ENCODE measurements at places on chromosomes 3 and 15.

- H3K4me1 ChIP-seq: peaks cover 70% of the 10 kb centered on the region
- H3K36me3 ChIP-seq: peaks cover 8% of the 10 kb centered on the region
- no peak overlapping the region for H3K4me3 ChIP-seq
- no peaks in the 10 kb centered on the region for H3K27me3 ChIP-seq
- peak; percentile 100 for DNase-seq
Measured at GRCh38 chr15:74422652-74423430, 10.9 kb downstream of the SEMA7A start.

DNA sequence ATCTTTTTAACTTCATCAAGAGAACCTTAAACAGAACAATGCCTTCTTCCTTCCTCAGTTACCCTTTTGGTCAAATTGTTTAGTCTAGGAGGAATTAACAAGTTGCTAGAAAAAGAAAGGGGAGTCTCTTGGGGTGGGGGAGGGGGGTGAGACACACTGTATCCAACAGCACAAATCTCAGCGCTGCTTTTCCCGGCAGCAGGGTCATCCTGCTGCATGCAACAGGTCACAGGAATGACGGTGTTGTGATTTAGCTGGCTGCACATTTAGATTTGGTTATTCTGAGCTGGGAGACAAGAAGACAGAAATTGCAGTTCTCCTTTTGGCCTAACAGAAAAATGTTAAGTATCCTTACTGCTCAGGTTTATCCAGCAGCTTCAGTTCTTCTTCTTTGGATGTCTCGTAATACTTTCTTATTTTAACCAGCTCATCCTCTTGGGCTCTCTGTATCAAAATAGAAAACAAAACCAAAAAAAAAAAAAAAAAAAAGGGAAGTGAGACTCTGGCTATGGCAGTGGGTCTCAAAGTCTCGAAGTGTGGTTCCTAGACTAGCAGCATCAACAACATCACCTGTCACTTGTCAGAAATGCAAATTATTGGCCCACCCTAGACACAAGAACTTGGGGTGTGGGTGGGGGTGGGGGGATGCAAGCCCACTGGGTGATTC, 190.5 kb downstream of the GREM1 start:
- no peaks in the 10 kb centered on the region for H3K4me1 ChIP-seq
- no peak overlapping the region for H3K27ac ChIP-seq
- no peaks in the 10 kb centered on the region for H3K27me3 ChIP-seq
- DNase-seq: no peak
- H3K4me3 ChIP-seq: no peak overlapping the region

GRCh38 chr3:137304313-137305056, 346.7 kb downstream of the IL20RB start:
- no peak for DNase-seq
- no peaks in the 10 kb centered on the region for H3K27me3 ChIP-seq
- H3K4me3 ChIP-seq: no peak overlapping the region
- no peaks in the 10 kb centered on the region for H3K36me3 ChIP-seq
- H3K27ac ChIP-seq: no peak overlapping the region
- H3K4me1 ChIP-seq: no peaks in the 10 kb centered on the region

GRCh38 chr3:99634881-99635280, 3.5 kb upstream of the COL8A1 start:
- H3K27ac ChIP-seq: peak overlapping the region; percentile 99
- no peak overlapping the region for H3K4me3 ChIP-seq
- DNase-seq: no peak
- peaks cover 52% of the 10 kb centered on the region for H3K4me1 ChIP-seq
- peaks cover 6% of the 10 kb centered on the region for H3K36me3 ChIP-seq
- H3K27me3 ChIP-seq: no peaks in the 10 kb centered on the region
